Kidney capillary endothelial cell (primary cell): ENCODE measurements at places on chromosomes 3 and 15.

DNA sequence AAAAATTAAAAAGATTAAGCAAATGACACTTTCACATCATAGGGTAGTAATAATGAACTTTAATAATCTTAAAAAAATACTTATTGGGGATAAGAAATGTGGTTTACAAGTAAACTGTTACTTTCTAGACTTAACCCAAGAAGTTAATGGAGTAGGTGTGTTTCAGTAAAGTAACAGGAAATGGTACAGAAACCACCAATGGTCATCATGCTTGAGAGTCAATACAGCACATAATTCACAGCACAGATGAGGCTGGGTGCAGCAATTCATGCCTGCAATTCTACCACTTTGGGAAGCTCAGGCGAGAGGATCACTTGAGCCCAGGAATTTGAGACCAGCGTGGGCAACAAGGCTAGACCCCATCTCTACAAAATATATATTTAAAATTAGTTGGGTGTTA lies 11.5 kb upstream of the USP50 start:
- no peak for DNase-seq

GRCh38 chr15:50251638-50252182 lies 13.8 kb downstream of the HDC start:
- no peak for DNase-seq

GRCh38 chr3:40019376-40019775 lies 210.0 kb downstream of the MYRIP start:
- no peak for DNase-seq

- no peak for DNase-seq
Observed at GRCh38 chr3:72317491-72317890, 530.8 kb downstream of the SHQ1 start.

DNA sequence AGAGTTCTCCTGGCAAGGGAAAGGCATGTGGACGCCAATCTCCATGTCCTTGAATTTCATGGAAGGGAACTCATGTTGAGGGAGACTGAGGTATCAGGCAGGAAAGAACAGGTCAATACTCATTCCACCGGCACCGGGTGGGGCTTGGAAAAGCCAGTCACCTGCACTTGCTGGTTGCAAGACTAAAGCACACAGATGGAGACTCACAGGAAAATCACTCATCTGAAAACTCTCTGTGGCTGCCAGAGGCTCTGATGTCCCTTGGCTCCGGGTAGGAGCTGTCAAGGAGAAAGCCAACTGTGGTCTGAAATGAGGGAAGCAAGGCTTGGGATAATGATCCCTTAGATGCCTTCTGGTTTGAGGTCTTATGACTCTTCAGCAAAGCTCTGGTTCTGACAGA lies 8.7 kb upstream of the CGNL1 start:
- DNase-seq, result no peak

DNA sequence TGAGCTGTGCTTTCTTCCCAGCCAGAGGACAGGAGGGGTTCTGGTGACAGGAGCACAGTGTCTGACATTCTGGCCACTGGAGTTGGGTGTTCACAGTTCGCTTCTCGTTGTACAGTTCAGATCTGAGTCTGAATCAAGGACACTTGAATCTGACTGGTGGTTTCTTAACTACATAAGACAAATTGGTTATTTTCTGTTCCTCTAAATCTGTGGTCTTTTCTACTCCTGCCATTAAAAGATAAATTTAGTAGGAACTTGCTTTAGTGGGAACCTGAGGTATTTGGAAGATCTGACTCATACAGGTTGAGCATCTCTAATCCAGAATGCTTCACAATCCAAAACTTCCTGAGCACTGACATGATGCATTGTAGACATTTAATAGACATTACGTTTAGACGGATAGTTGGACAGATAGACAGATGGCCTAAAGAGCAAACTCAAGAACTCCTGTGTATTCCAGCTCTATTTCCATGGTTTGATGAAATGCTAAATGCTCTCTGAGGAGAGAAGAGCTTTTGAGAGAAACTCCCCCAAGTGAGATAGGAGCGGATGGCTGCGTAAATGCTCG lies 71.0 kb downstream of the CCK start:
- no peak for DNase-seq

- no peak for DNase-seq
Observed at GRCh38 chr15:87032295-87032694, 952.6 kb downstream of the AGBL1 start.

GRCh38 chr3:129555153-129555550 lies 12.2 kb downstream of the H1-8 start:
- DNase-seq, result no peak

DNA sequence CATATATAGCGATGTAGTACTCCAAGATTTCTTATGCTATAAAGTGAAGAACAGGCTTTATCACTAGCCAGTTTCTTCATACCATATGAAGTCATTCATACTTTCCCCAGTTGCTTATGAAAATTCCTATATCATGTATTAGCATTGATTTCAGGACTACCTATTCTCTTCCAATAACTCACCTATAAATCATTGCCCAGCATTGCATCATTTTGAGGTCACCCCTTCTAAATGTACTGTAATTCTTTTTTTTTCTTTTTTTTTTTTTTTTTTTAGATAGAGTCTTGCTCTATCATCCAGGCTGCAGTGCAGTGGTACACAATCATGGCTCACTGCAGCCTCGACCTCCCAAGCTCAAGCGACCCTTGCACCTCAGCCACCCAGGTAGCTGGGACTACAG lies 27.1 kb downstream of the RTP3 start:
- no peak for DNase-seq

DNA sequence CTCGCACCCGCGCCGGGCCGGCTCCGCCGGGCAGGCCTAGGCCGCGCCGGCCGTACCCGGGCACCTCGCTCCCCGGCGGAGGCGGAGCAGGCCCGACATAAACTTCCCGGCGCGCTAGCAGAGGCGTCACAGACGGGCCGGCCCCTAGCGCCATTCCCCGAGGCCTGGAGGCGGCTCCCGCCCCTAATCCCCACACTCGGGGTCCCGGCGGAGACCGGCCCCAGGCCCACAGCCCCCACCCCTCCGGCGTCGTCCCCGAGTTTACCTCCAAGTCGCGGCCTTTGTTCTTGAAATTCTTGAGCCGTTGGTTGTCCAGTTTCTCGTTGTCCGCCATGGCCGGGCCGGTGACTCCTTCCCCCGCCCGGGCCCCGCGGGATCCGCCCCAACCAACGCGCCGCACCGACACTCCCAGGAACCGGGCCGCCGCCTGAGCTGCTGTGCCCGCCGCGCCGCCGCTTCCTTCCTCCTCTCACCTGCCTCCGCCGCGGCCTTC lies 376 bp downstream of the KPNA4 start:
- DNase-seq, result no peak

GRCh38 chr15:96750361-96750760 lies 419.9 kb downstream of the NR2F2 start:
- no peak for DNase-seq

GRCh38 chr3:37183375-37183831 lies 9.0 kb upstream of the LRRFIP2 start:
- peak; percentile 85 for DNase-seq

GRCh38 chr3:144361002-144361401 lies 389.4 kb downstream of the DIPK2A start:
- DNase-seq, result no peak

- no peak for DNase-seq
Observed at GRCh38 chr15:21261396-21261964, 178.8 kb downstream of the POTEB3 start.

DNA sequence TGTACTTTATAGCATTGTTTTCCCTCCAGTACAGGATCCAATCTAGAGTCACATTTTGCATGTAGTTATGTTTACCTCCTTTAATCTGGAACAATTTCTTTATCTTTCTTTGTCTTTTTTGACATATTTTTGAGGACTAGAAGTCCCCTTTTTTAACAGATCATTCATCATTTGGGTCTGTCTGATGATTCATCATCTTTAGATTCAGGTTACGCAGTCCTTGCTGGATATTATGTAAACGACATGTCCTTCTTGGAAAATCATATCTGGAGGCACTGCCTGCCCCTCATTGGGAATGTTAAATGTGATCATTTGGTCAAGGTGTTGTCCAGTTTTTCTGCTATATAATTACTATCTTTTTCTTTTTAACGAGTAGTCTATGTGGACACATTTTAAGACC lies 18.3 kb downstream of the TGM4 start:
- DNase-seq, result no peak

GRCh38 chr15:25242957-25243799 lies 195.6 kb downstream of the UBE3A start:
- DNase-seq, result no peak

GRCh38 chr3:107431246-107432012 lies 54.2 kb downstream of the CCDC54 start:
- DNase-seq, result peak; percentile 46

DNA sequence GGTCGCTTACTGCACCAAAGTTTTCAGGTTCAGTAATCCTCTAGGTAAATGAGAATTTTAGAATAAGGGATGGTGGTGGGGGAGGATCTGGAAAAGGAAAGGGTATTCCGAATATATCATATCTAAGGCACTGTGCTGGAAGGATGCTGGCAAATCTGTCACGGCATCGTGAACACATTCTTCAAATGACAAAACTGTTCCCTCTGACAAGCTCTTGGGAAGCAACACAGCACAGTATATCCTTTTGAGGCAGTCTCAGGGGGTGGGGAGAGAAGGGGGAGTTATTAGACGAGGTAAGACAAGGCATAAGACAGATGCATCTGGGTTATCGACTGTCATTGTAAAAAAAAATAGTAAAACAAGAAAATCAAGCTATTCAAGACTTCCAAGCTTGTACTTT lies 289.6 kb upstream of the LRRN1 start:
- DNase-seq, result no peak

GRCh38 chr3:195573611-195574496 lies 9.9 kb downstream of the APOD start:
- no peak for DNase-seq

- peak; percentile 23 for DNase-seq
Observed at GRCh38 chr3:100650651-100651619, 41.5 kb downstream of the ADGRG7 start.

DNA sequence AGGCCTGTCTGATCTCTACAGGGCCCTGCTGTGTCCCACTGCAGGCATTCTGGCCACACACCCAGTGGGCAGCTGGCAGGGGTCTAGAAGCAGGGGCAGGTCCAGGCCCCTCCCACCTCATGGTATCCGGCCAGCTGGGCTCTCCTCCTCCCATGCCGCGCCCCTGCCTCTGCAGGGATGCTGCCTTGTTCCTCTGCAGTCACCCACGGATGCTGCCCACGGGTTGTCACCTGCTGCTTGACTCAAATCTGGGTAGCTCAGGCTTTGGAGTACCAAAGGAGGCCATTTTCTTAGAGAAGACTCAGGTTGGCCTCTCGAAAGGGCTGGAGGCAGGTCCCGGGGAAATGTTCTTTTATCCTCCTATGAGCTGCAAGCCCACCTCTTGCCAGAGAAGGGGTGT lies 25.0 kb downstream of the EFCAB12 start:
- DNase-seq, result no peak

DNA sequence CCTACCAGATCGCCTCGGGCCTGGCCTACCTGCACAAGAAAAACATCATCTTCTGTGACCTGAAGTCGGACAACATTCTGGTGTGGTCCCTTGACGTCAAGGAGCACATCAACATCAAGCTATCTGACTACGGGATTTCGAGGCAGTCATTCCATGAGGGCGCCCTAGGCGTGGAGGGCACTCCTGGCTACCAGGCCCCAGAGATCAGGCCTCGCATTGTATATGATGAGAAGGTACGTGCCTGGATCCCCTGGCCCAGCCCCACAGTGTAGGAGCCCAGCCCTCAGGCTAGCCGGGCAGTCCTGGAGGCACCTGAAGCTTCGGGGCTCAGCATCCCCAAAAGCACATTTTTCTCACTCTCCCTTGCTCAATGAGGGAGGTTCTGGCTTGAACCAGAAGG lies 135.8 kb downstream of the LRRK1 start:
- no peak for DNase-seq

GRCh38 chr15:88717382-88718031 lies 78.7 kb downstream of the ISG20 start:
- DNase-seq, result no peak

DNA sequence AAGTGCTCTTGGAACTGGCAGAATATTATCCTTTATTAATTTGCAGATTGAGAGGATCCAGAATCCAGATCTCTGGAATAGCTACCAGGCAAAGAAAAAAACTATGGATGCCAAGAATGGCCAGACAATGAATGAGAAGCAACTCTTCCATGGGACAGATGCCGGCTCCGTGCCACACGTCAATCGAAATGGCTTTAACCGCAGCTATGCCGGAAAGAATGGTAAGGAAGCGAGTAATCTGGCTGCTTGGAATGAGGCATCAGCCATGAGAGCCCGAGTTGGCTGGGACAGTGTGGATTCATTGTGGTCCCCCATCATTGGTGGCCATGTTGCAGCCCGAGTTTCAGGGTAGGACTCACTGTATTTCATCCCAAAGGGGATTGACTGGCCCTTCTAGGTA lies 47.1 kb downstream of the PARP14 start:
- no peak for DNase-seq

DNA sequence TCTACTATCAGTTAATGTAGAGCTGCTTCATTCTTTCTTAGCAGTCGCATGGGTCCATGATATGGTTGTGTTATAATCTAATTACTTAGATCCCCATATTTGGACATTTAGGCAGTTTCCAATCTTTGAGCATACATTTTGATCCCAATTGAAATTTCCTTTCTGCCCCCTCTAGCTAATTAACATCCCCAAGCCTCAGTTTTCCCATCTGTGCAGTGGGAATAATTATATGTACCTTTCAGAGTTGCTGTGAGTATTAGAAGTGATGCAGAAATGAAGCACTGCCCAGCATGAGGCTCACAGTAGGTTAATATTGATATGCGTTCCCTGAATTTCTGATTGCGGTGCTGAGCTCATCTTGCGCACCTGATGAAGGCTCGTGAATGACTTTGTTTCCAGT lies 21.8 kb downstream of the SPSB4 start:
- no peak for DNase-seq
